Muscle of arm (tissue), 14 donors: ENCODE measurements at places on chromosomes 11 and 22.

GRCh38 chr11:12882670-12883069 lies 126.4 kb upstream of the RASSF10 start:
- DNase-seq = no peak

DNA sequence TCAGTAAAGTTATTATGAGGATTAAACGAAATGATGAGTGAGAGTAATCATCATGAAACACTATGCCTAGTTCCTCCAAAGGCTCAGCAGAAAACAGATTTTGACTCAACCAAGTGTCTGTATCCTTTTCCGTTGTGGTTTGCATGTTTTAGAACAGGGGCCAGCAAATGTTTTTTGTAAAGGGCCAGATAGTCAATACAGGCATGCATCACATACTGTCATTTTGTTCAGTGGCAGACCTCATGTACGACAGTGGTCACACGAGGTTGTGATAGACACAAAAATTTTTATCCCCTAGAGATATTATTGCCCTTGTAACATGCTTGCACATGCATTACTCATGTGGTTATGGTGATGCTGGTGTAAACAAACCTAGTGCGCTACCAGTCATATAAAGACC lies 81.9 kb upstream of the SLC25A18 start:
- no peak for DNase-seq

DNA sequence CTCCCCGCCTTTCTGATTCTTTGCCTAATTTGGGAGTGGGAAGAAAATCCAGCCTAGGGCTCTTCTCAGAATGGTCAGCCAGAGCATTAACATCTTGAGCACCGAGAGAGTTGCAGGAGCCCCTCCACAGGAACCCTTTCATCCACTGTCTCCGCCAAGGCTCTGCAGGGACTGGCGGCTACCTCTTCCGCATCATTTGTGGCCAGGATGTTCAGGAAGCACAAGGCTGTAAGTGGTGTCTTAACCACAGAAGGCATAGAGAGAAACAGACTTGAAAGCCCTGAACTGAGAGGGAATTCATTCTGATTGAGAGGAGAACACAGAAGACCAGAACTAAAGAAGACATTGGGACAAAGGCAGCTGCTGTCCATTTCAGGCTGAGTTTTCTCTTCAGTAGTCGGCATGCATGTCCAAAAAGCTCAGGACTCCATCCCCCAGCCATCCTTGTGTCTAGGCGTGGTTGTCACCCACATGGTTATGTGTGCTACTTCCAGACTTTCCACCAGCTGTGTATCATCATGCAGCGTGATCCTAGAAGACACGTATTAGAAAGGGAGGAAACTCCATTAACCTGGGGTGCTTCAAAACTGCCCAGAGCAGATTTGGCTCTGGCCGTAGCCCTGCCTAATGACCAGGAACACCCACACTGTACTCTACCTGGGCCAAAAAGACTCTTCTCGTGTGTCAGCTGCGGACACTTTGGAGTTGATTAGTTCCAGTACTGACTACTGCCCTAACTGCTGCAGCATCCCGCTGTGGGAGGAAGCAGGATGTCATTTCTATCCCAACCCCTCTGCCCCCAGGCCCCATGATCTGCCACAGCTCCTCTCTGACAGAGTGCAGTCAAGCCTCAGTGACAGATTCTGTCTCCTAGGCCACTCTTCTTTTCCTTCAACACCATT lies 725.1 kb downstream of the NTM start:
- no peak for DNase-seq

- no peak for DNase-seq
Observed at GRCh38 chr11:113951537-113951936, 23.4 kb upstream of the HTR3A start.

DNA sequence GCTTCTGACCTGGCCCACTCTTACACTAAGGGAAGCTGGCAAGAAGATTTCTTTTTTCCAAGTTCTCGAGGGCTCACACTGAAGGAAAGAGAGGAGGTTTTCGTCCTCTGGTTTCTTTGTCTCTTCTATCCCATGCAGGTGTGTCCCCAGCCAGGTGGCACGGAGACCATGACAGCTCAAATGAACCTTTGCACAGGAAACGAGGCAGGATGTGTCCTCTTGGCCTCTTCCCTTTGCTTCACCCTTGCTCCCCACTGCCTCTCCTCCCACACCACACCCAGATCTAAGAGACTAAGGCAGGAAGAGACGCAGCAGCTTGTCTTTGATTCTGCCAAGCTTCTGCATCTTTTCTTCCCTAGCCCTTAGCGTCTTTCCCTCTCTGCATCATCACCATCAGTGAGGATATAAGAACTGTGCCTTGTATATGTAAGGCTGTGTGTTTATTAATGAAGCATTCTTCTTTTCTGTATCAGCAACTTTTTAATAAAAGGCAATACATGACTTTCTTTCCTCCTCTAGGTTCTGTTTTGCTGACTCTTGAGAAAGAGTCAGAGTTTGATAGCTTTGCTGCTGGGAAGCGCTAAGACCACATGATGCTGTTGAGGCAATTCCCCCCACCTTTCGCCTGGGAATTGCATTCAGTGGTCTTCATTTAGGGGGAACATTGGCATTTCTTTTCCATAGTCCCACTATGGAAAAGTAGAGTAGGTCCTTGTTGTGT lies 56.0 kb upstream of the PARVA start:
- DNase-seq = no peak

GRCh38 chr22:27197618-27198017 lies 540.2 kb downstream of the MIAT start:
- no peak for DNase-seq

- DNase-seq = no peak
Observed at GRCh38 chr22:16847271-16847670, 22.1 kb upstream of the XKR3 start.

GRCh38 chr22:20254975-20255946 lies 12.9 kb downstream of the RTN4R start:
- DNase-seq = no peak

DNA sequence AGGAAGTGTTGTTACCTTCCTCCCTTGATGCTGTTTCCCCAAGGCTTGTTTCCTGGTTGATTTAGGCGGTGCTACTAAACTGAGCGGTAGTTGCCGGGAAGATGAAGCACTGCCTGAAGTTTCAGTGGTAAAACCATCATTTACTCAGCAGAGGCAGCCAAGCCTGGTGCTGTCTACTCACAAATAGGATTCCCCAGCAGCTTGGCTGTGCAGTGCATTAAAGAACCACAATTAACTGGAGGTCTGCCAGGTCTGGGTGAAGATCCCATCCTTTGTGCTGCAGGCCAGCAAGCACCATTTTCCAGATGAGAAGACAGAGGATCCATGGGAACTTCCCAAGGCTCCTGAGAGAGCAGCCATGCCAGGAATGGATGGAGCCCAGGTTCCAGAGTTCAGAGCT lies 231.9 kb upstream of the E2F8 start:
- DNase-seq = no peak

DNA sequence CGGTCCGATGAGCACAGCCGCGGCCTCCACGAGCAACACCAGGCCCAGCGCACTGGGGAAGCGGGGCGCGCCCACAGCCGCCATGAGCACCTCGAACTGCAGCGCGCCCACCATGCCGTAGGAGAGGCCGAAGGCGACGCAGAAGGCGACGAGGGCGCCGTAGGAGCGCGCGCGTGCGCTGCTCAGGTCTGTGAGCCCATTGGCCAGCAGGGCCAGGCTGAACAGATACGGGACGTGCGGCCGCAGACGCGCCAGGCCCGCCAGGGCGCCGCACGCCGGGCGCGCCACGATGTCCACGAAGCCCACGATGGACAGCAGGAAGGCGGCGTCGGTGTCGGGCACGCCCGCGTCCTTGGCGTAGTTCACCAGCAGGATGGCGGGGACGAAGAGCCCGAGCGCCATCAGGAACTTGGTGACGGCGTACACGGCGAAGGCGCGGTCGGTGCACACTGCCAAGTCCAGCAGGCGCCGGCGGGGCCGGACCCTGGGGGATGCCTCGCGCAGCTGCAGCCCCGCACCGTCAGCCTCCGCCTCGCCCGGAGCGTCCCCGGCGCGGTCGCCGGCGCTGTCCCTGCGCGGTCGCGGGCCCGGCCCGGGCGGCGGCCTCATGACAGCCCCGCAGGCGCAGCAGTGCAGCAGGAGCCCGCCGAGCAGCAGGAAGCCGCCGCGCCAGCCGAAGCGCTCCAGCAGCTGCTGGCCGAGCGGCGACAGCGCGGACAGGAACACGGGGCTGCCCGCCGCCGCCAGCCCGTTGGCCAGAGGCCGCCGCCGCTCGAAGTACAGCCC lies 2.9 kb downstream of the SLC16A8 start:
- DNase-seq = no peak

- DNase-seq = no peak
Observed at GRCh38 chr11:94782446-94782845, 14.3 kb downstream of the AMOTL1 start.

GRCh38 chr11:59135648-59136461 lies 6.8 kb upstream of the FAM111A start:
- DNase-seq = peak; percentile 74

DNA sequence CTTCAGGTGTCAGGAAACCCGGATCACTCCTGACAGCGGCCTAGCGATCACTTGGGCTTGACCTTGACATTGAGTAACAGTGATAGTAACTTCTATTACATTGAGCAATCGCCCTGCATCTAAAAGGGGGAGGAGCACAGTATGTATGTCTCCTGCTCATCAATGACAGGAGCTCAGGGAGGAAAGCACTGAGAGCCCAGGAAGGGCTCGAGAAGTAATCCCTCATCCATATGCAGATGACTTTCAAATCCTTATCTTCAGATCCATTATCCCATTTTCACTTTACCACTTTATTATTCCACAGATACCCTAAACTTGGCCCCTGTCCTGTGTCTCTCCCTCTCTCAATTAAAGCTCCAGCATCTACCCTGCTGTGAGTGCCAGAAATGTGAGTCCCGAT lies 47.8 kb downstream of the ABTB2 start:
- DNase-seq = no peak

DNA sequence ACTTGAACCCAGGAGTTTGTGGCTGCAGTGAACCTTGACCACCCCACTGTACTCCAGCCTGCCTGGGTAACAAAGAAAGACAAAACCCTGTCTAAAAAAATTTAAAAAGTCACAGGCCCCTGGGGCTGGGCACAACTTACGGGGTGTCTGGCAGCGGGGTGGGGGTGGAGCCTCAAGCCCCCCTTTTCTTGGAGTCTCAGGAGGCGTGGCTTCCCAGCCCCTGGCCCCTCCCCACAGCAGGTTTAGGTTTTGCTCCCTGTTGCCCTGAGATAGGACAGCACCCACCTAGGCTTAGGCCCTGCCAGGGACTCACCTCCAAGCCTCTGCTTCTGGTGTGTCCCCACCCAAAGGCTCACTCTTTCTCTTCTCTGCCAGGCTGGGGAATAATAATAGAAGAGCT lies 22.4 kb downstream of the MGAT3 start:
- no peak for DNase-seq

GRCh38 chr22:27467711-27468110 lies 333.8 kb downstream of the MN1 start:
- peak; percentile 83 for DNase-seq

GRCh38 chr11:118870396-118871343 lies 13.0 kb upstream of the CXCR5 start:
- DNase-seq = no peak

- DNase-seq = peak; percentile 68
Observed at GRCh38 chr11:96464700-96465307, 75.0 kb downstream of the JRKL start.

GRCh38 chr11:128695539-128696221 lies 1.8 kb downstream of the FLI1 start:
- no peak for DNase-seq

DNA sequence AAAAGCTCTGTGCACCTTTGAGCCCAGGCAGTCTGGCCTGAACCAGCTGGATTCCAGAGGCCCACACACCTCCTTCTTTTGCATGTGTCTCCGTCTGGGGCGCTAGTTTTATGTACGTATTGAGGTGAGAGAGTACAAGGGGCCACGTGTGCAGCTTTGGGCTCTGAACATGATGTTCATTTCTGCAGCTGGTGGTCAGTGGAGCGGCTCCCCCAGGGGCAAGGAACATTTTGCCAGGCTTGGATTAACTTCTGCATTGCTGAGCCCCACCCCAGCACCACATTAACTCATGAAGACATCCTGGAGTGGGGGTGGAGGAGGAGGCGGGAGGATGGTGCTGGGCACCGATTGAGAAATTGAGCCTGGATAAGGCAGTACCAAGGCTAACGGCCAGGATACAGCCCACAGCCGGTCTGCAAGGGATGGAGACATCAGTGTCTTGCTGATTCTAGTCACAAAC lies 13.8 kb downstream of the USP2 start:
- no peak for DNase-seq

- DNase-seq = no peak
Observed at GRCh38 chr11:88345408-88345807, 7.9 kb upstream of the CTSC start.

GRCh38 chr22:44361391-44362126 lies 48.8 kb upstream of the SHISAL1 start:
- DNase-seq = no peak

DNA sequence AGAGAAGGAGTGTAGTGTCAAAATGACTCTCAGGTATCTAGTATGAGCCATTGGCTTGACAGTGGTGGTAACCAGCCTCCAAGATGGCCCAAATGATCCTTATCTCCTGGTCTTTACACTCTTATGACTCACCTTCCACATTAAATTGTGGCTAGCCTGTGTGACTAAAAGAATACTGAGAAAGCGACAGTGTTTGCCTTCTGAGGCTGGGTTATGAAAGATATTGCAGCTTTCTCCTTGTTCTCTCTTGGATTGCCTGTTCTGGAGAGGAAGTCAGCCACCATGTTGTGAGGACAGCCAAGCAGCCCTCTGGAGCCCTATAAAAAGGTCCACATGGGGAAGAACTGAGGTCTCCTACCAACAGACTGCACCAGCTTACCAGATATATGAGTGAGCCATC lies 15.8 kb downstream of the C11orf71 start:
- DNase-seq = no peak

- no peak for DNase-seq
Observed at GRCh38 chr11:107928767-107929507, 689 bp downstream of the RAB39A start.

- no peak for DNase-seq
Observed at GRCh38 chr11:85236211-85236610, 390.9 kb downstream of the DLG2 start.

DNA sequence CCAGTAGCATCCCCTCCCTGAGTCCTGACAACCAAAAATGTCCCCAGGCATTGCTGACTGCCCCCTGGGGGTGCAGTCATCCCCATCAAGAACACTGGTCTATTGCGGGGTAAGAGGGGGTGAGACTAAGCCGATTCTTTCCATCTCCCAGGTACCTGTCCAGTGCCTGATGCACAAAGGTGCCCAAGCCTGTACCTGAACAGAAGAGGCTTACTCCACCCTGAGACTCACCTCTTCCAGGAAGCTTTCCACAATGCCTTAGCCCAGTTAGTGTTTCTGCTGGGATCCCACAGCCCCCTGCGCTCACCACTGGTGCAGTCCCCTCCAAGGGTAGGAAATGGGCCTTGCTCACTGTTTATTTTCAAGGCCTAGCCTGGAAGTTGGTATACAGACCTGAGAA lies 22.9 kb downstream of the TPST2 start:
- DNase-seq = no peak
